ENCODE measurements at places on chromosomes 2 and 18.

- DNase-seq = no peak
These were observed 750.8 kb upstream of the ID2 start for GRCh38 chr2:7930800-7931635.

- DNase-seq = no peak
These were observed 405.3 kb upstream of the GALNT5 start for GRCh38 chr2:156852210-156852609.

DNA sequence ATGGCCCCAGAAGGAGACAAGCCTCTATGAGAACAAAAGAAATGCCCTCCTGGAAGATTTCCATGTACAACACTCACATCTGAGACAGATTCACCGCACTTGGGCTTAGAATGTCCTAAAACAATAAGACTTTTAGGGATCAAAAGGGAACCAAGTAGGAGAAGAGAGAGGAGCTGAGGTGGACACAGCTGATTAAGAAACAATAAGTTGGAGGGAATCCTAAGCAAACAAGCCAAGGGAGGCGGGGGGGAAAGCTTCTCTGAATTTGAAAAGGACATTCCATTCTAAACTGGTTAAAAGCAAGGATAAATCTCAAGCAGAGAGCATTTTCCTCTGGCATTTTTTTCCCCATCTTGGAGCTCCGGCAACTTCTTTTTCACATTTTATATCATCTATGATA lies 9.9 kb downstream of the ACVR1 start:
- no peak for DNase-seq

DNA sequence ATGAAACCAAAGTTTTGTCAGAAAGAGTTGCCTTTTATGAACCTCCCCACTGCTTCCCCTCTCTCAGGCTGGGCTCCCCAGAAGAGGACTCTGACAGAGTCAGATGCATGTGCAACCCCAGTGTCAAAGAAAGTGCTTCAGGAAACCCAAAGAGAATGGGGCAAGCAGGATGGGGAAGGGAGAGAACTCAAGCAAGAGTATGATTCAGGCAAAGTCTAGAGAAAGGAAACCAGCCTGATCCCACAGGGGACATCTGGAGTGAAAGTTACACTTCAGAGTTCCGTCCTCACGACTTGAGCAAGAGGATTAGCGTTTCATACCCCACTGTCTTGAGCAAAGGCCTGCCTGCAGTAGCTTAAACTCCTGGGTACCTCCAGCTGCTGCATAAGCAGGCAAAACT lies 51.8 kb upstream of the EPC2 start:
- DNase-seq = no peak

- no peak for DNase-seq
These were observed 6.2 kb downstream of the NAB1 start for GRCh38 chr2:190655113-190655512.

DNA sequence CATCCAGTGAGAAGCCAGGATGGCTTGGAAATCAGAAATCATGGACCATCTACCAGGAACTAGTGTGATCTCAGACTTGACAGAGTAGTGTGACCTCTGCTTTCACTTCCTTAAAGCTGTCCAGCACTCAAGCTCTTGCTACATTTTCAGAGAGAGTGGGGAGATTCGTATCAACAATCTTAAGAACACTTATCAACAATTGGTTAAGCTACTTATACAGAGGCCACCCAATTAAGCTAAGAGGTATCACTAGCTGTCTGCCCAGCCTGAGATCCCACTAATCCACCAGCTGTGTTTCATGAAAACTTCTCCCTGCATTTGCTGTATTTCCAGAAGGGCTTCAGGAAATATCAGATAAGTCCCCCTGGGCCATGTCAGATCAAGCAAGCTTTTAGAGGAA lies 4.2 kb downstream of the RPRM start:
- no peak for DNase-seq

DNA sequence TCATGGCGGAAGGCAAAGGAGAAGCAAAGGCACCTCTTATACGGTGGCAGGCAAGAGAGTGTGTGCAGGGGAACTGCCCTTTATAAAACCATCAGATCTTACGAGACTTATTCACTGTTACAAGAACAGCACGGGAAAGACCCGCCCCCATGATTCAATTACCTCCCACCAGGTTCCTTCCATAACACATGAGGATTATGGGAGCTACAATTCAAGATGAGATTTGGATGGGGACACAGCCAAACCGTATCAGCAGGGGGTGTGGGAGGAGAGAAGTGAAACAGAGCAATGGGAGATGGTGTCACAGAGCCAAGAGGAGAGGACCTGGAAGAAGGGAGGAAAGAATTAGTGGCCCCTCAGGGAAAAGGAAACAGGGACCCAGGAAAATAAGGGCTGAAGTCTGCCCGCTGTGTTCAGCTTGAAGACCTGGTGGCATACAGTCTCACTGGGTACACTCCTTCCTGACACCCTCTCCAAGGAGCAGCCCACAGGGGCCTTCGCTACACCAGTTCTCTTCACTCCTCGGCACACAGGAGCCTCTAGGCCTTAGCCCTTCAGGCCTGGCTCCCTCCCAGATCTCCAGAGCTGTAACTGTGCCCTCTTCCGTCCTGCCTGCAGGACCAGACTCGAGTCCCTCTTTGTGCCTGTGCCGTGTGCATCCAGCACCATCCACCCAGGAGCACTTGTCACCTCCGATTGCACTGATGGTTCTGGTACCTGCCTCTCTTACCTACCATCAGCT lies 262.1 kb downstream of the EIPR1 start:
- DNase-seq = no peak

- DNase-seq = no peak
These were observed 306.0 kb downstream of the MTX2 start for GRCh38 chr2:176575237-176575744.

DNA sequence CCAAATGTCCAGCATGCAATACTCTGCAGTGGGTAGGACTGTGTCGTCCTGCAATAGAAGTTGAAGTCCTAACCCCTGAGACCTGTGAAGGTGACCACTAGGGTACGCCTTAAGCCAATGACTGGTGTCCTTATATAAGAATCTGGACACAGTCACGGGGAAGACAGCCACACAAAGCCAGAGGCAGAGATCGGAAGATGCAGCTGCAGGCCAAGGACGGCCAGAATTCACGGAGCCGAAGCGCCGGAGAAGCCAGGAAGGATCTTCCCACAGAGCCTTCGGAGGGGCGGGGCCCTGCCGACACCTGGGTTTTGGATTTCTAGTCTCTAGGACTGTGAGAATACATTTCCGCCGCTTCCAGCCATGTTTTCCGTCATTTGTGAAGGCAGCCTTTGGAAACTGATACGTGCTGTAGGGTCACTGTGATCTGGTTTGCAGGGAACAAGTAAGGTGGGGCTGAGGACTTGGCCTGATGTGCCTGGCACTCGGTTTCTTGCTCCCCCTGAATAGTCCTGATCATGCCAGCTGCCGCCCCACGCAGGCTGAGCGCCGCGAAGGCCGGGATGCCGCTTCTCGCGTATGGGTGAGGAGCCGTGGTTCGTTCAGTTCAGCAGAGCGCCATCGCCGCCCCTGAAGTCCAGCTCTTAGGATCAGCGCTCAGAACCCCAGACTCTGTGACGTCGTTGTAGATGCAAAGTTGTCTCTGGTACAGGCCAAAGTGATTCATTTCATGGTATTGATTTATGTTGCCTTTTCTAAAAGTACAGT lies 38.7 kb downstream of the PTGR3 start:
- DNase-seq = no peak

DNA sequence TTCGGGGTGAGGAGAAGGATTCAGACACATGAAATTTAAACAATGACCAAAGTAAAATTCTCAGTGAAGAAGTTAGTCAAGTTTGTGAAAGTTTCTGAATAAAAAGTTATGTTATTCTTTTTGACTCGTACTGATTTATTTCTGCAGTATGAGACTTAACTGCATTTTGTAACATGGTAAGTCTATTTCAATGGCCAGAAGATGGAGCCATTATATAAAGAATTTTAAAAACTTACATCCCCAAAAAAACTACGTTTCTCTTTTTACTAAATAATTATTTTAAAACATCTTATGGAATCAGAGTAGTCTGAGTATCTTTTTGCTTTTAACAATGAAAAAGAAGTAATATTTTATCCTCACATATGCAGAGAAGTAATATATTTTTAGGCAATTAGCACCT lies 51.4 kb upstream of the SCN1A start:
- DNase-seq = no peak

DNA sequence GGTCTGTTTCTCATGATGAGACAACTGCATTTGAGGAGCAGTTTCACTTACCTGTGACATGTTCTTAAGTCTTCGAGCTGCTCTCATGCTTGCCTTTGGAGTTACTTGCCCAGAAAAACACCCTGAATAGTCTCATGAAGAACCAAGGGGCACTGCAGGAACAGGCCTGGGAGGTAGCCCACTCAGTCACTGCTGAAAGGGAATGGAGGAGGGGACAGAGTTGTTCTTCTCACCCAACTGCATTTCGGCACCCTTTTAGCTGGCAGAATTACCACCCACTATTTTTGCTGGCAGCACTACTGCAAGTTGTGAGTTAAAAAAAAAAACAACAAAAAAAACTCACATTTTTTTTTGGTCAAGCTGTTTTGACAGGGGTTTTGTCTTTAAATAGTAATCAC lies 181.9 kb downstream of the PTPRM start:
- no peak for DNase-seq

GRCh38 chr18:68342039-68342659 lies 372.8 kb downstream of the TMX3 start:
- no peak for DNase-seq

- DNase-seq = no peak
These were observed 30.2 kb downstream of the UGP2 start for GRCh38 chr2:63871864-63872263.

- no peak for DNase-seq
These were observed 669.5 kb downstream of the ERBB4 start for GRCh38 chr2:211868996-211869533.

DNA sequence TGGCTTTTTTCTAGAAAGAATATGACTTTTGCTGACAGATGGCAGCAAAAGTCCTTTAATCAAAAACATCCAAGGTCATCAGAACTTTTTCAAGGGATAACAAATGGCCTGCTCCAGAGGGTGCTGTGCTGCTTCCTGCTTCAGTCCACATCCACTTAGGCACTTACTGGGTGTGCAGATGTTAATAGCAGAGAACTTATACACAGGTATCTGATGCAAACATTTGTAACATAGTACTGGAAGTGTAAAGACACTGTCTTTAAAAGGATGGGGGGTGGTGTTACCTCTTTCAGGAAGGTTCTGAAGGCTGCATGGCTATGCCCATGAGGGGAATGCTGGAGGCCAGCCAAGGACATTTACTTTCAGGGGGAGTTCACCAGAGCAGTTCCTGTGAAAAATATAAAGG lies 5.5 kb downstream of the HOXD8 start:
- no peak for DNase-seq

DNA sequence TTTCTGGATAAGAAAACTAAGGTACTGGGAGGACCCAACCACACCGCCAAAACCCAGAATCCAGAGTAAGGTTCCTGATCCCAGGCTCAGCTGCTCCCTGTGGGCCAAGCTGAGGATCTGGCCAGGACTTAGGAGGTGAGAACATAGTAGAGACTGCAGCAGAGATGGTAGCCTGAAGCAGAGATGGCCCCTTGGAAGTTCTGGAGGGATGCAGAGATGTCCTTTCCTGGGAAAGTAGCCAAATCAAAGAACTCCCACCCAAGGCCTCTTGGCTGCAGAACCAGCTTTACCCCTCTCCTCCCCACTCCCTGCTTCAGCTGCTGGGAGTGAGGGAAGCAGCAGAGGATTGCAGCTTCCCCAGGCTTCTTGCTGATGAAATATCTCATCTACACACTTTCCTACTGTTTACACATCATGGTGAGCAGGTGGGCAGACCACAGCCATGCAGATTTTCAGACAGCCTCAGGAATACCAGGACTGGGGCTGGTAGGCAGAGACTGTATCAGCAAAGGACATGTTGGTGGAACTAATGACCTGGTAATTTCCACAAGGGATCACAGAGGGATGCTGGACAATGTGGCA lies 32.7 kb downstream of the TMEM17 start:
- no peak for DNase-seq

DNA sequence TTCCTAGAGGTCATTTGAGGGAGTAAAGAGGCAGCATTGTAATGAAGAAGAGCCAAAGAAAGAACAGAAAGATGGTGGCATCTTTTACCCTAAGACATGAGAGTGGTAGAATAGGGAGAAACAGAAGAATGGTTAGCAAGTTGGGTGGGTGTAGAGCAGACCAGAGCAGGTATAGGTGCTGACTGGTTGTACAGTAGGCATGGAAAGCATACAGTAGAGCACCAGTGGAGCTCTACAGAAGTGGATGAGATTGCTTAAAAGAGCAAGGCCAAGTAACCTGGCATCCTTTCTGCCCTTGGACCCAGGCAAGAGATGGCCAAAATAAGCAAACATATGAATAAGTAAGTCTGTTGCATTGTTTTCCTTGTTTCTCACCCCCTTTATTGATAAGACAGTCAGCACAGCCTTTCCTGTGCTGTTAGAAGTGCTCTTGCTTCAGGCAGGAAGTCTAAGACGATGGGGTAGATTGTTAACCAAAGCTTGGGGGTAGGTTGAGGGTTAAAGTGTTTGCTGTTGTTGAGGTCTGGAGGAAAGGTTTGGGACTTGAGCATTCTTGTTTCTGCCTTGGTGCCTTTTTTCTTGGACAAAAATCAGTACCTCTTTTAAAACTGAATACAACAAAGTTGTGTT lies 76.9 kb downstream of the DIS3L2 start:
- no peak for DNase-seq

DNA sequence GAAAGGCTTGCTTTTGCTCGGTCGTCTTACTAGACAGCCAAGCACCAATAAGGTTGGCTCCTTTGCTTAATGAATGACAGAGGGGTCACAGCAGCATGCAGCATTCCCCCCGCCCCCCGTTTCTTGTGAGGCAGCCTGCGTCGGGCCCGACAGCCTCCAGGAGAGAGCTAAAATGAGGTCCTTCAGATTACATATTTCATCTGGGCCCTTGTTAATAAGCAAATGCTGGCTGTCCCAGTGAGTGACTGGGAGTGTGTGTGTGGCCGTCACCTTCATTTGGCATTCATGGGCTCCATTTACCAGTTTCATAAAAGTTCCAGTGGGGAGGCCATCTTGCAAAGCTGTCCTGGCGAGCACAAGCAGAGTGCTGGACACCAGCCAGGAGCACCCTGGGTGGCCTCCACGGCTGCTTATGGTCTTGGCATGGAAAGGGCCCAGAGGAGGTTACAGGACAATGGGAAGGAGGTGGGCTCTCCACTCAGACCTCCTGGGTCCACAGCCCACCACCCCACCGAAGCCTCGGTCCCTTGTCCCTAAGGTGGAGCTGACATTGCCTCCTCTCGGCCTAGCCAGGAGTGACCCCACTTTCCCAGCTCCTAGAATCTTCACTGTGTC lies 37.2 kb downstream of the ODC1 start:
- no peak for DNase-seq

DNA sequence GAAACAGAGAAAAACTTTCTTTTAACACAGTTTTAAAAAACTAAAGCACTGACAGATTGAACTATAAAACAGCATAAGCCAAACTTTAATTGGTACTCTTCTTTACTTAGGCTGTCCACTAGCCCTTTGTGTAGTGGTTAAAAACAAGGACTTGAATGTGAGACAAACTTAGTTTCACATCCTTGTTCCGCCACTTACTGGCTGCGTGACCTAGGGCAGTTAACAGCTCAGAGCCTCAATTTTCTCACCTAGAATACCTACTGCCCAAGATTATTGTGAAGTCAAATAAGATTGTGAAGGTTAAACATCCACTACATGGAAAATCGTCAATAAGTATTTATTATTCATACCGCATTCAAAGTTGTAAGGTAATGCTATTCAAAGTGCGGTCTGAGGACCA lies 2.0 kb downstream of the WDR35 start:
- no peak for DNase-seq

- no peak for DNase-seq
These were observed 23.5 kb downstream of the HPCAL1 start for GRCh38 chr2:10326151-10326616.
